ENCODE measurements at places on chromosomes 6 and 20.

DNA sequence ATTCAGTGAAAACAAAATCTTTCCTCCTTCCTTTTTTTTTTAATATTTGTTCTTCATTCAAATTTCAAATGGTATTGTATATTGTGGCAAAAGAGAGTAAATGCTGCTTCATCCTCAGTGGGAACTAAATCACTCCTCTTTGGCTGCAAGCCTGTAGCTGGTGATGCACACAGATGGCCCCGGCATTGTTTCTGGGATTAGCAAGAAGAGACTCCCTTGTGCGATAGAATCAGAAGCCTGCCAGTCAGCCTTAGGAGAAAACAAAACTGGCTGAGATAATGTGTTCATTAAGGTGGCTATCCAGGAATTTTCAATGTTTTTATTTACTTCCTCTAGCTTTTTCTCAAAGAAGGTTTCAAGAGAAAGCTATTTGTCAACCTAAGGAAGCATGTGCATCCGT is 20.7 kb upstream of the ELOVL2 start:
- no peak for DNase-seq

GRCh38 chr6:113871975-113872374 is 14.8 kb downstream of the MARCKS start:
- DNase-seq = peak; percentile 21

- DNase-seq = no peak
These were observed 145.4 kb upstream of the CNR1 start for GRCh38 chr6:88311561-88311960.

DNA sequence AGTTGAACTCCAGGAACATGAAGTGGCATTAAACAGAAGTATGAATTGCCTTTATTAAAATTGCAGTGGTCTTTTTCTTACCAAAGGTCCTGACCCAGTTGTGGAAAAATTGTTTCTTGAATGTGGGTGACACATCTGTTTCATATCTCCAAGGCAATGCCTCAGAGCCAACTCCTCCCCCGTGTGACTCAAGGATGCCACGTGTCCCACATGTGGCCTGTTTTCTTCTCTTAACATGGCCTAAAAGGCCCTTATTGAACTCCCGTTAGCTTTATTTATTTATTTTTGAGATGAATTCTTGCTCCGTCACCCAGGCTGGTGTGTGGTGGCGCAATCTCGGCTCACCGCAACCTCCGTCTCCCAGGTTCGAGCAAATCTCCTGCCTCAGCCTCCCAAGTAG is 128.4 kb upstream of the ESR1 start:
- DNase-seq = no peak

- no peak for DNase-seq
These were observed 52.5 kb upstream of the TAGAP start for GRCh38 chr6:159097256-159097655.
